ENCODE measurements at places on chromosomes 1 and 21. TPM values are rescaled to one million over a fixed set of nuclear protein-coding genes. Genes with fewer than 3 reads are reported as not detected.

DNA sequence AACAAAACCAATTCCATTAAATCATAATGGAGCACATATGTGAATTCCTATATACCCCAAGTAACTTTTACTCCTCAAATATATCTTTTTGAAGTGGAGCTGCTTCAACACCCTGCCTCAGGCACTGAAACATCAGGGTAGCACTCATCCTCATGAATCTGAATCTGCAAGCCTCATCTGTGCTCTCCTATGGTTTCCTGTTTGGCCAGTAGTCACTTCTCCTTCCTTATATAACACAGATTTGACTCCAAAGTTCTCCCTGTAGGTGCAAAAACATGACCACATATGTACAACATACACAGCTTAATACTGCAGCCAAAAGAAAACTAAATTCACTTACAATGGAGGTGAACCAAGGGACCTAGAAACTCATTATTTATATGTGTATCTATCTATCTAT is 7.2 kb downstream of the TRIT1 start:
- H3K4me3 ChIP-seq, result no peak overlapping the region
- H3K27me3 ChIP-seq, result no peaks in the 10 kb centered on the region
- DNase-seq, result no peak
- H3K36me3 ChIP-seq, result peaks cover 5% of the 10 kb centered on the region
- no peak overlapping the region for H3K27ac ChIP-seq
- peaks cover under 1% of the 10 kb centered on the region for H3K4me1 ChIP-seq

- DNase-seq, result no peak
- H3K36me3 ChIP-seq, result peaks cover 3% of the 10 kb centered on the region
- H3K4me3 ChIP-seq, result no peak overlapping the region
- H3K27me3 ChIP-seq, result no peaks in the 10 kb centered on the region
- H3K4me1 ChIP-seq, result peaks cover 12% of the 10 kb centered on the region
Observed at GRCh38 chr1:15696956-15697521, 12.9 kb downstream of the PLEKHM2 start.

Gene LDLRAD1
- total RNA-seq, result 30.1 TPM

DNA sequence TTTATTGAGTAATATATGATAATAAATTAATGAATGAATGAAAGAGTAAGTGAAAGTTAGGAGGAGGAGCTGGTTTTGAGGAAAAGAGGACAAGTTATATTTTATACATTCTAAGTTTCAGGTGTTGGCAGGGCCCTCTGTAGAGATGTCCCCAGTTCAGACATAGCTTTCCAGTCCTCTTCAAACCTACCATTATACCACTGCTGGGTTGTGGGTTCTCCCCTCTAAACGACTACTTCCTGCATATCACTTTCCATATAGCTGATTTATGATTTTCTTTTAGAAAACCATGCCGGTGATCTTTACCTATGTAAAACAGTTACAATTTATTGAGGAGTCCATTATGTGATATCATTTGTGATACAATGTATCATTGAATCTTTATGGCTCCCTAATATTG is 116.9 kb downstream of the RUNX1 start:
- H3K36me3 ChIP-seq, result no peaks in the 10 kb centered on the region
- DNase-seq, result no peak
- peaks cover 3% of the 10 kb centered on the region for H3K4me1 ChIP-seq
- no peak overlapping the region for H3K27ac ChIP-seq
- peaks cover 2% of the 10 kb centered on the region for H3K27me3 ChIP-seq

Gene AMY2A
- total RNA-seq, result not detected

Gene SPRR4
- not detected for total RNA-seq

Gene PKP1
- 14.2 TPM for total RNA-seq

Gene SHE
- 25.3 TPM for total RNA-seq

DNA sequence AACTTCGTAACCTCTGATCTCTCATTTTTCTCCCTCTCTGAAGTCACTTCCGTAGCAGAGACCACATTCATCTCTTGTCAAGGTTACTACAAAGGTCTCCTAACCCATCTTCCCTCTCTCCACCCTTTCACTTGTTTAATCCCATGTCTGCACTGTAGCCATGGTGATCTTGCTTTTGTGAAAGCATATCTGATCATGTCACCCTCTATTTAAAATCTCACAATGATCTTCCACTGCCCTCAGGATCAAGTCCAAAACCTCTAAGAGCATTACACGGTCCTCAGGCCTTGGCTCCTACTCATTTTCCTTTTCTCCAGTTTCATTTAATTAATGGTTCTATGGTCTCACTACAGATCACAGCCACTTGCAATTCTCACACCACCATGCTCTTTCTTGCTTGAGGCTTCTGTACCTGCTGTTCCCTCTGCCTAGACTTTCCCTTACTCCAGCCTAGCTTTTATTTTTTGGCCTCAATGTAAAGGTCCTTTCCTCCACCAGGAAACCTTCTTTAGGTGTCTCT is 12.1 kb downstream of the ARHGEF11 start:
- H3K4me1 ChIP-seq, result peaks cover 7% of the 10 kb centered on the region
- H3K27me3 ChIP-seq, result no peaks in the 10 kb centered on the region
- H3K4me3 ChIP-seq, result no peak overlapping the region
- H3K27ac ChIP-seq, result no peak overlapping the region

GRCh38 chr1:163877016-163877415 is 555.3 kb downstream of the NUF2 start:
- H3K4me3 ChIP-seq, result no peak overlapping the region
- no peaks in the 10 kb centered on the region for H3K4me1 ChIP-seq
- no peak for DNase-seq
- no peaks in the 10 kb centered on the region for H3K36me3 ChIP-seq

GRCh38 chr1:7366955-7367665 is 404.0 kb upstream of the VAMP3 start:
- peak overlapping the region; percentile 55 for H3K27ac ChIP-seq
- no peaks in the 10 kb centered on the region for H3K36me3 ChIP-seq
- no peak overlapping the region for H3K4me3 ChIP-seq
- H3K27me3 ChIP-seq, result no peaks in the 10 kb centered on the region

DNA sequence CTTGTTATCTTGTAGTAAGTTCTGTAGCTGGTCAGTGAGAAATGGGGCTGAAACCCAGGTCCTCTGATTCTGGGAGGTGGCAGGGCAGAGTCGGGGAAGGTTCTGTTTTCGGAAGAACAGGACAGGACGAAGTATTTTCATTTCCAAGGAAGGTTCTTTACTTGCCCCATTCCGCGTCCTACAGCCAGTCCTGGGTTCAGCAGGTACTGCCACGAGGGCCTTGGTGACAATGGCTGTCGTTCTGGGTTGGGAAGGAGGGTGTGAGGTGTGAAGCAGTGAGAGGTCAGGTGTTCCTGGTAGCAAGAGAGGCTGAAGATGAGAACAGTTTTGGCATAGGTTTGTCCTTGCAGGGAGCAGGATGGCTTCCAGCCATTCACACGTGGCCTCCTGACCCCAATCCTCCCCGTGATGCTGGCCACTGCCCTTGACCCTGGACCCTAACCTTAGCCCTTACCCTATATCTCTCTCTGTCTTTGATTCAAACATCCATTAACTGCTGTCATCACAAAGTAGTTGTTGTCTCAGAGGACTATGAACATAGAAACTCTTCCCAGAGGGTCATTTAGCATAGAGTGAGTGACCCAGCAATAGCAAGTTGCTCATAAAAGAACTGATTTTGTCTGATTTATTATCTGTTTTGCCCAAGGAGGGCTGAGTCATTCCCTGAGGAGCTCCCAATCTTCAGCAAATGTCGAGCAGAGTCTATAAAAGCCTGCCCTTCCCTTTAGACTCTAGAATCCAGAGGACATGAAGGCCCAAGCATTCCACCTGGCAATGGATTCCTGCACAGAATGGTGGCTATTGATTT is 25.0 kb downstream of the VASH2 start:
- H3K4me3 ChIP-seq, result no peak overlapping the region
- H3K27me3 ChIP-seq, result no peaks in the 10 kb centered on the region
- DNase-seq, result no peak
- peaks cover 31% of the 10 kb centered on the region for H3K36me3 ChIP-seq
- no peak overlapping the region for H3K27ac ChIP-seq

Gene AMPD1
- total RNA-seq, result not detected

- no peaks in the 10 kb centered on the region for H3K4me1 ChIP-seq
- no peak overlapping the region for H3K4me3 ChIP-seq
- H3K36me3 ChIP-seq, result no peaks in the 10 kb centered on the region
- no peaks in the 10 kb centered on the region for H3K27me3 ChIP-seq
Observed at GRCh38 chr1:58401991-58402390, 144.5 kb downstream of the OMA1 start.

Gene PDPN
- total RNA-seq, result 27.9 TPM

Gene VTCN1
- total RNA-seq, result 3.0 TPM

GRCh38 chr1:65985393-65986066 is 192.8 kb downstream of the PDE4B start:
- H3K27me3 ChIP-seq, result no peaks in the 10 kb centered on the region
- DNase-seq, result no peak
- H3K36me3 ChIP-seq, result no peaks in the 10 kb centered on the region
- no peak overlapping the region for H3K4me3 ChIP-seq
- H3K27ac ChIP-seq, result no peak overlapping the region

DNA sequence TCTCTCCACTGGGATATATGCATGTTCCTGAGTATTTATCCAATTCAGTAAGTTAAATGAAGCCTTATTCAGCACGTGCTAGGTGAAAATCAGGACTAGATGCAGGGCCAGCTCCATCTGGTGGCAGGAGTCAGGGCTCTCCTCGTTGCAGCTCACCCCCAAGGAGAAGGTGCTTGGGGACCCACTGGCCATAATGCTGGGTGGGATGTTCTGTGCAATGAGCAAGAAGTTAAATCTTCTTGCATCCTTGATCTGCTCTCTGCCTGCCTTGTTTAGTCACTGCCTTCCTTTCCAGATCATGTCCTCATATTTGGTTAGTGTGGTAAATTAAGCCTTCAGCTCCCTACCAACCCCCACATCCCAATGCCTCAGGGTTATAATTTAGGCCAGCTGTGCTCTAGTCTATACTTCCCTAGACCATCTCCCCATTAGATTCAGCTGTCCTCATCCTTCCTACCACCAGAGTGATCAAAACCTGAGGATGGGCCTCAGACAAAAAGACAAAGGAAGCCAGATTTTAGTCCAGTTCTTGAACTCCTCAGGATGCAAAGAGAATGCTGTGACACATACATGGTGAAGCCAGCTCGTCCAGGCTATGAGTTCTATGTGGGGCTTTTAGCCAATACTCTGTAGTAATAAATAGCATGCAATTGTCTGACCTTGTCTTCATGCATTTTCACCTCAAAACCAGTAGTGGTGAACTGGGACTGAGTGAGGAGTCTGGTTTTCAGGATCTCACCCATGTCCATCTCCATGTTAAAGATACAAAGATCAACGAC is 55.9 kb downstream of the SEC16B start:
- H3K36me3 ChIP-seq, result no peaks in the 10 kb centered on the region
- no peaks in the 10 kb centered on the region for H3K4me1 ChIP-seq
- no peak overlapping the region for H3K4me3 ChIP-seq
- DNase-seq, result no peak
- no peak overlapping the region for H3K27ac ChIP-seq

- H3K27ac ChIP-seq, result no peak overlapping the region
- H3K36me3 ChIP-seq, result peaks cover 18% of the 10 kb centered on the region
- DNase-seq, result no peak
- no peaks in the 10 kb centered on the region for H3K27me3 ChIP-seq
Observed at GRCh38 chr1:52691821-52692220, 6.3 kb downstream of the COA7 start.

- H3K36me3 ChIP-seq, result no peaks in the 10 kb centered on the region
- no peak for DNase-seq
- no peaks in the 10 kb centered on the region for H3K27me3 ChIP-seq
- no peak overlapping the region for H3K27ac ChIP-seq
Observed at GRCh38 chr1:237306726-237307125, 264.7 kb downstream of the RYR2 start.

Gene NTMT2
- not detected for total RNA-seq

DNA sequence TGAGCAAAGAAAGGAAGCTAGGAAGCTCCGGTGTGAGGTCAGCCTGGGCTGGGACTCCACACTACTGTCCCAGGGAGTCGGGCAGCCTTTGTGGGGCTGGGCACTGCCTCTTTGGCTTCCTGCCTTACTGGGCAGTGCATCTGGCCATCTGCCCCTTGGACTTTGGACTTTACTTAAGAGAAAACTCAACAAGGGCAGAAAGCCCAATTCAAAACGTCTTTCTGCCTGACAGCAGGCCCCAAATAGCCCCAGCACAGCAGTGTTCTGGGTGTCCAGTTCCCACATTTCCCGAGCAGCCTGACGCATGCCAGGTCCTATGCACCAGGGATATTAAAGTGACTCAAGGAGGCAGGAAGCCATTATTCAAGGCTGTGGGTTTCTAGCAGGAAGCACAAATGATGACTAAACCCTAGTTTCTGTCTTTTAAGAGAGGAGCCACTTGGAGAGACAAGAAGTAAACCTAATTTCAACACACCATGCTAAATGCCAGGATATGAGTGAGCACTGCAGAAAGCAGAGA is 37.9 kb upstream of the EDEM3 start:
- H3K36me3 ChIP-seq, result no peaks in the 10 kb centered on the region
- no peak for DNase-seq
- peak overlapping the region; percentile 79 for H3K27ac ChIP-seq
- H3K4me3 ChIP-seq, result no peak overlapping the region

- H3K36me3 ChIP-seq, result no peaks in the 10 kb centered on the region
- peaks cover 7% of the 10 kb centered on the region for H3K27me3 ChIP-seq
- H3K27ac ChIP-seq, result peak overlapping the region; percentile 52
- no peak for DNase-seq
- no peaks in the 10 kb centered on the region for H3K4me1 ChIP-seq
Observed at GRCh38 chr1:93679546-93679945, 2.1 kb downstream of the BCAR3 start.

DNA sequence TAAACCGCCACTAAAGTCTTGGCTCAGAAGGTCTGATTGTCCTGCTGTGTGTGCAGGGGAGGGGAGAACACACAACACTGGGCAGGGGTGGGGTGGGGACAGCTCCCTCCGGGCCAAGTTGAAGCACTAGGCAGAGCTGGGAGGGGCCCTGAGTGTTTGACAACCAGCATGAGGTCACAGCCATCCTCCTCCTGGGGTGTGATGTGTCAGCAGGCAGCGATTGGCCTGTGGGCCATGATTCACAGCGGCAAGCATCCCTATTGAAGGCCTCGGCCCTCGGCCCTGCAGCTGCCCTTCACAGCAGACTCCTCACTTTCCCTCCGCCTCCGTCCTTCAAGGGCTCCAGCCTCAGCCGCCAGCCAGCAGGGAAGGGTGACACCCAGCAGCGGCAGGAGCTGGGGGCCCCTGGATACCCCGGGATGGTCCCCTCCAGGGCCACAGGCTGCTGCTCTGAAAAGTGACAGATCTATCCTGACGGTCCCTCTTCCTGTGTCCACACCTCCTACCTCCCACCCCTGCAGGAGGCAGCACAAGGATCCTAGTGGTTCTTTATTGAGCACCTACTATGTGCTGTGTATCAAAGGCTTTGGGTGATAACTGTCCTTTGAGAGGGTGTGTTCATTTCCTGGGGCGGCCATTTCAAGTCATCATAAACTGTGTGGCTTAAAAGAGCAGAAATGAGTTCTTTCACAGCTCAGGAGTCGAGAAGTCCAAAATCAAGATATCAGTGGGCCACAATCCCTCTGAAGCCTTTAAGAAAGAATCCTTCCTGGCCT is 66.0 kb upstream of the SLC25A33 start:
- H3K4me3 ChIP-seq, result no peak overlapping the region
- H3K4me1 ChIP-seq, result no peaks in the 10 kb centered on the region
- H3K36me3 ChIP-seq, result no peaks in the 10 kb centered on the region
- peak; percentile 57 for DNase-seq
- no peaks in the 10 kb centered on the region for H3K27me3 ChIP-seq
- no peak overlapping the region for H3K27ac ChIP-seq

Gene ANGPTL1
- 18.4 TPM for total RNA-seq

GRCh38 chr1:34869760-34870159 is 10.2 kb upstream of the SMIM12 start:
- no peak overlapping the region for H3K27ac ChIP-seq
- no peaks in the 10 kb centered on the region for H3K4me1 ChIP-seq
- no peaks in the 10 kb centered on the region for H3K36me3 ChIP-seq
- peaks cover 2% of the 10 kb centered on the region for H3K27me3 ChIP-seq

GRCh38 chr1:47930210-47930840 is 66.9 kb downstream of the TRABD2B start:
- H3K27ac ChIP-seq, result no peak overlapping the region
- H3K27me3 ChIP-seq, result no peaks in the 10 kb centered on the region
- peak; percentile 24 for DNase-seq
